ENCODE measurements at places on chromosomes 5 and 9. TPM values are rescaled to one million over a fixed set of nuclear protein-coding genes. Genes with fewer than 3 reads are reported as not detected.

Gene WDR55
- total RNA-seq = 28.2 TPM

Gene VDAC1
- 395 TPM for total RNA-seq

Gene IFNB1
- not detected for total RNA-seq

Gene SH3GLB2
- 51.7 TPM for total RNA-seq

Gene SHISAL2B
- not detected for total RNA-seq

Gene TLE4
- total RNA-seq = 11.3 TPM

Gene WNK2
- 5.8 TPM for total RNA-seq

Gene PCDHB7
- not detected for total RNA-seq

Gene SLC25A48
- 0.24 TPM for total RNA-seq

Gene NDFIP1
- total RNA-seq = 46.6 TPM

Gene PCDHA7
- 0.05 TPM for total RNA-seq

Gene PIGO
- 44.9 TPM for total RNA-seq

Gene ZDHHC11
- 16.3 TPM for total RNA-seq

Gene POLR3G
- 16.6 TPM for total RNA-seq

Gene GABRA6
- not detected for total RNA-seq

Gene CDX1
- total RNA-seq = not detected

Gene ENTREP1
- 0.70 TPM for total RNA-seq

Gene SPINK1
- 0.63 TPM for total RNA-seq

Gene FANCC
- total RNA-seq = 13.9 TPM

Gene KCNIP1
- not detected for total RNA-seq

Gene ZNF658
- total RNA-seq = 1.7 TPM

Gene STXBP1
- 17.9 TPM for total RNA-seq

Gene TXNDC8
- total RNA-seq = not detected

Gene PTPRD
- 0.20 TPM for total RNA-seq

Gene LRRC19
- not detected for total RNA-seq

Gene TLX3
- not detected for total RNA-seq

Gene PLAC8L1
- total RNA-seq = 0.31 TPM

Gene CCDC192
- not detected for total RNA-seq

Gene LECT2
- total RNA-seq = not detected

Gene SEMA6A
- total RNA-seq = 0.10 TPM

Gene PCDHGA9
- total RNA-seq = 0.07 TPM

Gene SDHA
- 121 TPM for total RNA-seq

Gene CDKN2B
- not detected for total RNA-seq

Gene SRA1
- 41.5 TPM for total RNA-seq
